A549 treated with RU486 at 1 μM for 4 hours (cell line): ENCODE measurements at places on chromosomes 2 and 18. TPM values are rescaled to one million over a fixed set of nuclear protein-coding genes. Genes with fewer than 3 reads are reported as not detected.

MERTK gene
- 1.4 to 2.0 TPM (median 1.8 TPM) in 5 replicates for total RNA-seq

GBX2 gene
- total RNA-seq, result 3.2 to 3.6 TPM (median 3.3 TPM) in 5 replicates

STAT4 gene
- total RNA-seq, result 3.4 to 4.9 TPM (median 4.3 TPM) in 5 replicates

CCDC150 gene
- 2.8 to 5.7 TPM (median 4.7 TPM) in 5 replicates for total RNA-seq

LCT gene
- total RNA-seq, result 0.03 to 0.07 TPM (median 0.05 TPM) in 3 of 5 replicates, not detected in the others

HOXD1 gene
- 0.12 to 0.44 TPM (median 0.21 TPM) in 5 replicates for total RNA-seq

IL1F10 gene
- total RNA-seq, result not detected in 5 replicates

IL37 gene
- total RNA-seq, result not detected in 5 replicates

COL4A3 gene
- total RNA-seq, result 0.33 to 1.1 TPM (median 0.67 TPM) in 5 replicates

PLGLB2 gene
- total RNA-seq, result 0.16 to 0.39 TPM (median 0.22 TPM) in 4 of 5 replicates, not detected in the other

PRPF40A gene
- 55.7 to 97.5 TPM (median 84.6 TPM) in 5 replicates for total RNA-seq

FOXD4L1 gene
- total RNA-seq, result 0.21 to 0.58 TPM (median 0.28 TPM) in 5 replicates

CAB39 gene
- 26.7 to 57.6 TPM (median 56.1 TPM) in 5 replicates for total RNA-seq

NAT8 gene
- not detected in 5 replicates for total RNA-seq

ZBTB7C gene
- 0.04 to 0.19 TPM (median 0.05 TPM) in 3 of 5 replicates, not detected in the others for total RNA-seq

C1QL2 gene
- 0.07 to 0.15 TPM (median 0.11 TPM) in 4 of 5 replicates, not detected in the other for total RNA-seq

ADI1 gene
- total RNA-seq, result 50.3 to 57.9 TPM (median 56.5 TPM) in 5 replicates

KHK gene
- total RNA-seq, result 6.9 to 9.7 TPM (median 8.9 TPM) in 5 replicates

AKAIN1 gene
- total RNA-seq, result not detected in 5 replicates
